Cortex of kidney (tissue), 1 donor: ENCODE measurements at places on chromosomes 16 and 17.

DNA sequence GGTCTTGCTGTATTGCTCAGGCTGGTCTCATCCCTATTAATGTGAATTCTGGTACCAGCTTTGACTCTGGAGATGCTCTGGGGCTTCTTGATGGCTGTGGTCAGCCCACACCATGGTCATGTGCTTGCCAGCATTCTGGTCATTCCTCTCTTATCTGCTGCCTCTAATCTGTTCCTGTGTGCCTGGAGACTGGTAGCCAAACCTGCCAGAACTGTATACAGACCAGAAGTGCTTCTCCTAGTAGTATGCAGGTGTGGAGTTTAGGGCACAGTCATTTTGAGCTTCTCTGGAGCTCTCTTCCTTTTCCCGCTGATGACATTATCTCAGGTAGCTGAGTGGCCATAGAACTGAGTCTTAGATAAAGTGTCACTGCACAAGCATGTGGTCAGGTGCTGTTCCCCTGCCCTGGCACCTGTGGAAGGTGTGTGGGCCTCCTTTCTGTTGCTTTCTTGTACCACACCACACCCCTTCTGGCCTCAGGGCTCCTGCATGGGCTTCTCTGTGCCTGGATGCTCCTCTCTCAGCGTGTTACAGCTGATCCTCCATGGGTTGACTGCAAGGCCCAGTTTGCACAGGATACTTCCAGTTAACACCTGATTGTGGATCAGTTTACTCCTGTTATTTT is 162.7 kb downstream of the SPECC1 start:
- DNase-seq: no peak

DNA sequence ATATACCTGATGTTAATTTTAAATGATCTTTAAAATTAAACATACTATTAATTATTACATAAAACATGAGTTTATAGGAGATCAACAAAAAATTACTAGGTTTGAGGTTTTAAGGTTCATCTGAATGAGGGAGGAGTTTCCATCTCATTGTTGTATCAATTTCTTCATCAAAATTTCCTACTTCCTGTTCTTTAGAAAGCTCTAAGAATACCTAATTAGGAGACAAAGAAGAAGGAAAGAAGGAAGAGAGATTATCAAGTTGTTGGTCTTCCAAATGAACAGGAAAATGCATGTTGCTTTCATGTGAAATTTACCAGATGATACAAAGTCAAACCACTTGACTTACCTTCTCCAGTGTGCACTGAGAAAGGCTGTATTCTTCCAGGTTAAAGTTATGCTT is 18.1 kb upstream of the ABCA9 start:
- no peak for DNase-seq

GRCh38 chr16:19463468-19464315 is 46.0 kb downstream of the TMC5 start:
- DNase-seq: no peak

DNA sequence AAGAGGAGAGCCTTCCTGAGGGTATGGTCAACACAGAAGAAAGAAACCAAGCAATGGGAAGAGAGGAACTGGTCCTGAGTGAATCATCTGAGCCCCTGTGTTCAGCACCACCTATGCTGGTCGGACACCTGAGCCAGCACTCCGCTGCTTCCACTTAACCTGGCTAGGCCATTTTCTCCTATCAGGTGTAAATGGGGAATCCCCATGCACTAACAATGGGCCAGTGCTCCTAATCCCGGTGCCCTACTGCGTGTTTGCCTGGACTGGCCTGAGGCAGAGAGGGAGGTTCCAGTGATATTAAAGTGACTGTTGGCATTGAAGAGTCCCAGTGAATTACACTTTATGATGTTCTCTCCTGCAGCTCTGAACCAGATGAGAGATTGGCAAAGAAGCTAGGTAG is 34.4 kb upstream of the XYLT2 start:
- DNase-seq: no peak

DNA sequence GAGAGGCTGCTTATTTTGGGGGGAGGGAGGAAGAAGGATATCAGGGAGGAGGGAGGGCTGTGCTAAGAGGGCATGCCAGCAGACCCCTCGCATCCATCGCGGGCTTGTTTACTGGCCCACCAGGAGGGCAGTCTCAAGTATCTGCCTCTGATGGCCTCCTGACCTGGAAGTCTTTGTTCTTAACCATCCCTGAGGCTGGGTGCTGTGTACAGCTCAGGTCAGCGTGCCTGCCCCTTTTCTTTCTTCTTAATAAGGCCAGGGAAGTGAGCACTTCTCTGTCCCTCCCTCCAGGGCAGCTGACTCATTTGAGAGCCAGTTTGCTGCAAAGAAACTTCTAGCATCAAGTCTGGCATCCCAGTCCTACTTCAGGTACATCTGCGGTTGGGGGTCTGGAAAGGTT is 157.0 kb downstream of the CCDC182 start:
- DNase-seq: no peak

- DNase-seq: no peak
Measured at GRCh38 chr16:5639531-5639930, 541.9 kb upstream of the EEF2KMT start.

- DNase-seq: no peak
Measured at GRCh38 chr17:73643001-73643851, 1.0 kb downstream of the SDK2 start.

GRCh38 chr16:77897129-77897437 is 108.7 kb downstream of the VAT1L start:
- DNase-seq: no peak

GRCh38 chr17:39402890-39403605 is 1.6 kb upstream of the FBXL20 start:
- DNase-seq: no peak
